ENCODE measurements at places on chromosomes 3 and 15. TPM values are rescaled to one million over a fixed set of nuclear protein-coding genes. Genes with fewer than 3 reads are reported as not detected.

- no peak for DNase-seq
Observed at GRCh38 chr3:197151580-197151979, 122.0 kb upstream of the MELTF start.

DNA sequence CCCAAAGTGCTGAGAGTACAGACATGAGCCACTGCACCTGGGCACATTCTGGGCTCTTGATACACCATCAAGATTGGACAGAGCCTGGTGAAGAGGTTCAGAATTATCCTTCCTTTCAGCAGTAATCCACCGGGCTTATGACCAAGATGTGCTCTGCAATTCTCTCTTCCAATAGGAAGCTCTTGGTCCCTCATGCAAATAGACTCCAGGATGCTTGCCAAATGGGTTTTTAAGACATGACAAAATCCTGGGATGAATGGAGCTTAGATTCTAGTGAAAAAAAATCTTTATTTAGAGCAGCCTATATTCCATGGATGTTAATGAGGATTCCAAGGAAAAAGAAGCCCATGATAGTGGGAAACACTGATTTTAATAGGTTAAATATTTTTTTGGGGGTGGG, 119.1 kb downstream of the SV2B start:
- DNase-seq, result no peak

EAF2 gene
- total RNA-seq, result 4.0 TPM

DNA sequence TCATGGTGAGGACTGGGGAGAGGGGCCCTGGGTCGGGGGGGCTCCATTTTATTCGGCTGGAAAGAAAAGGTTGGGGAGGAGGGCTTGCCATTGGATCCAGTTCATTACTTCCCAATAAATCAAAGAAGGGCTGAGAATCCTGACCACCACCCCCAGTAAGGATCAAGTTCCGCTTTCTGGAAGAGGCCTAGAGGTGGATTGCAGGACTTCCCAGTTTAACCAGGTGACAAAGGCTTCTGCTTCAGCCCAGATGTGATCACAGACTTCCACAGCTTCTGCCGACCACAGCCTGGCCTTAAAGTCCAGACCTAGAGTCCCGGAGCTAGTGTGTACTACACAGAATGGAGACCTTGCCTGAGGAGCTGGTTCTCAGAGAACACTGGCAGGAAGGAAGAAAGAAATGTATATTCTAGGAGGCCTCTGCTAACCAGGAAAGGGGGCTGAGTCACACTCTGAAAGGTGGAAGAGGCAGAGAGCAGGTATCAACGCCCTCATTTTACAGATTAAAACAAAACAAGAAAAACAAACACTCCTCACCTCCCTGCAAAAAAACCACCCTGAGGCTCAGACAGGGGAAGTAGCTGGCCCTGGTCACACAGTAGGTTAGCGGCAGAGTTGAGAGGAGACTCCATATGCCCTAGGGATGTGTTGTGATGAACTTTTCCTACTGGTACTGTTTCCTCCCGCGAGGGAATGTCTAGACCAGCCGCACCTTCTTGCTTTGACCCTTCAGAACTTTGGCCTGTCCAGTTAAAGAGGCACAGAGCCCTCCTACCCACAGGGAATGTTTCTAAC, 1.1 kb upstream of the CEMIP start:
- DNase-seq, result no peak

DNA sequence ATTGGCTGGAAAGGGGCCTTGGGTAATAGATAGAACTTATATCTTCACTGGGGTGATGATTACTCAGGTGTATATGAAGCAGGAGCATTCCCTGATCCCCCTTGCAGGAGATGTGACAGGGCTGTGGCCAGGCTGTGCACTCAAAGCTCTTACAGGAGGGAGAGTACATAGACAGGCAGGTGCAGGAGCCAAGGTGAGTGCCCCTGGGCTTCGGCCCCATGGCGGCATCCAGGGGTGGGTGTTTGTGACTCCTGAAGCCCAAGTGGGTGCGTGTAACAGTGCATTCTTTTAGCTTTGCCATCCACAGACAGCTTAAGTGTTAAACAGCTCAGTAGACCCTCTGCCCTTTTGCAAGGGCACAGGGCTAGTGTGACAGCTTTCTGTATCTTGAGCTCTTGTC, 236.6 kb upstream of the GPR149 start:
- DNase-seq, result no peak

GOLGA6D gene
- 1.2 TPM for total RNA-seq

DNA sequence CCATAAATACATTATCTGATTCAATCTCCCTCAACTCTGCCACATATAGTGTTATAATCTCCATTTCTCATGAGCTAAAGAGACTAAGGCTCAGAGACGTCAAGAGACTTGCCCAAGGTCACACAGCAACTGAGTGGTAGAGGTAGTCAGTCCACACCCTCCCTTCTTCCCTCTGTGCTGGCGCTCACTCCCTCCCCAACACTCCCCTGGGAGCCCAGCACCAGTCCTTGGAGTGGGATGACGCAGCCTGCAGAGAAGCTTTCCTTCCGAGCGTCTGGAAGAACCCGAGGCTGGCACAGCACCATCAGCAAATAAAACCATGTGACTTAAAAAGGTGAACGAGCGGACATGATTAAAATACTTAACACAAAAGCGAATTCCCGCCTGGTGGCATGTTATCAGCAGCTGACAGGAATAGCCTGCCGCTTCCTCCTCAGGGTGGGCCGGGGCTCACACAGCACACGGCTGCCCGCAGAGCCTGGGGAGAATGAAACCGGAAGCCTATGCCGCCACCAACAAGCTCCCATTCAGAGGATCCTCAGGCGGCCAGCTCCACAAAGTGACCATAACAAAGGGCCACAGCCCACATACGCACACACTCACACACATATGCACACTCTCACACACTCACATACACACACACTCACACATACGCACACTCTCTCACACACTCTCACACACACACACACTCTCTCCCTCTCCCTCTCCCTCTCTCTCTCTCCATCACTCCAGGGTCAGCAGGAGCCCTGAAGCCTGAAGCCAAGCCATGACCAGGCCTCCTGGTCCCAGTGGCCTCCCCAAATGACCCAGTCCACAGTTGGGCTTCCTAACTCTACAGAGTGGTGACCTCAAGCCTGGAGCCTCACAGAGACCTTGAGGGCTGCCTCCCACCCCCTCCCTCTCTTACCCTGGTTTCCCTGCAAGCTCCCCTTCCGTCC, 120.5 kb downstream of the XXYLT1 start:
- peak; percentile 73 for DNase-seq

DNA sequence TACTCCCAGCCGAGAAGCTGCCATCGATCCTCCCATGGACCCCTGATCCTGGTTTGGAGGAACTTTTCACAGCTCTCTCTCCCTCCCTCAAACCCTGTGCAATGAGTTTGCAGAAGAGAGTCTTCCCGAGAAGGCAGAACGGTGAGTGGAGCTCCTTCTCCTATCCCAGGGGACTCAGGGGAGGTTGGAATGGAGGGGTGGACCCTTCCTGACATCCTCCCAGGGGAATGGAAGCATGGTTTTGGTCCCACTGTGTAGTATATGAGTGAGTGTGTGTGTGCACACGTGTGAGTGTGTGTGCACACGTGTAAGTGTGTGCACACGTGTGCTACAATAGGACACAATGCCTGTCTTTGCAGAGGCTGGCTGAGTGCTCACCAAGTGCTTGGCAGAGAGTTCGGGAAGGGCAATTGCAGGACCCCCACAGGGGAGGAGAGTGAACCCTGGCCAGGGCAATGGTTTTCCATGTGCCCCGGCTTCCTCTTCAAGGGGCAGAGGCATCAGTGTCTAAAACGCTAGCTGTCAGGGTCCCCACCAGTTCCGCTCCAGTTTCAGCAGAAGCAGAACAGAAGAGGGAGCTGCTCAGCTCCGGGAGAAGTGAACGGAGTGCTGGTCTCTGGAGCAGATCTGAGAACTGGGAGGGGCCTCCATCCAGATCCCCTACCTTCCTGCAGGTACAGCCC, 13.8 kb upstream of the IL16 start:
- no peak for DNase-seq

- DNase-seq, result no peak
Observed at GRCh38 chr3:52248165-52248541, 2.6 kb downstream of the PPM1M start.

DAPK2 gene
- 10.0 TPM for total RNA-seq

KNG1 gene
- total RNA-seq, result not detected

DNA sequence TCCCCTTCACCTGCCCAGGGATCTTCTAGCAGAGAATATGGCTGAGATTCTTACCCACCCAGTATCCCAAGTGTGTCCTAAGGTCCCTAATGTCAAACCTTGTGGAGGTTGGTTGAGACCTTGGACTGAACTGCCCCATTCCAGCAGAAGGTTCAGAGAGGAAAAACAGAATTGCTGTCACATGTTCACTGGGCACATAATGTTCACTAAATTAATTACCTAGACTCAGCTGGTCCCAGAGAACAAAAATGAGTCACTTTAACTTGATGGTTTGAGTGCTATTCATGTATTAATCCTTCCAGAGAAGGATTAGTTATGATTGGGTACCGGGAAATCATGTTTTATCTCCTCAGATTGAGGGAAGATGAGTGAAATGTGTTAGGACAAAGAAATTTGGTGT, 171.3 kb upstream of the GADL1 start:
- no peak for DNase-seq

GRCh38 chr3:58899159-58899952, 150.5 kb downstream of the CFAP20DC start:
- no peak for DNase-seq

DNA sequence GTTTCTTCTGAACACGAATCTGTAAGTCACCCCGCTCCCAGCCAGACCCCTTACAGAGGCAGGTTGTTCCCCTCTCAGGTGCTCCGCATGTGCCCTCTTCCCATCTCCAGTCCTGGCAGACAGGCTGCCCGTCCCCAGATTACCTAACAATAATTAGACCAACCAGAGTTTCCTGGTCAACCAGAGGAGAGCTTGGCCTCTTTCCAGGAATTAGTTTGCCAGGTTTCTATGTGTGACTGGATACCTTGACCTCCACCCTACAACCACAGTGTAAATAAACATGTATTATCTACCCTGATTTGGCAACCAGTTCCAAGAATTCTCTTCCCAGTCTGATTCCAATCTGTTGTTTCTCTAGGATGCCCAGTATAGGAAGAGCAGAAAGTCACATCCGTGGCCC, 178.0 kb upstream of the UMPS start:
- DNase-seq, result no peak

DNA sequence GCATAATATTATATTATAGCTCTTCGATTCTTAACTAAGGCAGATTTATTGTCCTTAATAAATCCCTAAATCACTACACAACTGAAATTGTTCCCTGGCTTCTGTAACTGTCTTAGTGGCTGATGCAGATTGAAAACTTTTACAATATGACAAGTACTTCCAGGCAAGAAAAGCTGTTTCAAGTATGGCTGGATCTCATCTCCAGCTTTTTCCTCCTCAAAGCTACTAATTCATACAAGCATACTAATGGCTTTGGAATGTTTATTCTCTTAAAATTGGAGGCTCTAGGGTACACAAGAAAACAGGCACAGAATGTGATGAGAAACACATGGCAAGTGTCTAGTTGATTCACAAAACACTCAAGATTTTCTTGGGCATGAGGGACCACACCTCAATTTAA, 351.5 kb upstream of the ICE2 start:
- DNase-seq, result no peak

DNA sequence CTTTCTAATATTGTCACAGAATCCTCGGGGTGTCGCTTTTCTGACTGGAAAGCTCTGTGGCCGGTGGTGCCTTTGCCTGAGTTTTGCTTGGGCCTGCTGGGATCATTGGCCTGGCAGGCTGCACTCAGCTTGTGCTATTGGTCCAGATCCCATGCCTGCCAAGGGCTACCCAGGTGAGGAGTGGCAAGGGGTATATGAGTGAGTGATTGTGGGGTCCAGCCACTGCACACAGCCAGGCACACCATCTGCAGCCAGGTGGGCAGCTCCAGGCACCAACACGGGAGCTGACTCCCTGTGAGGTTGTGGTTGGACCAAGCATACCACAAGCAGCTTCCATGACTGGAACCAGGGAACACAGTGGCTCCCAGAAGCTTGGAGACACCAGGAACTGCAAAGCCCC, 557.2 kb downstream of the SI start:
- no peak for DNase-seq

FAM43A gene
- 33.5 TPM for total RNA-seq

CLDN1 gene
- 0.13 TPM for total RNA-seq

DNA sequence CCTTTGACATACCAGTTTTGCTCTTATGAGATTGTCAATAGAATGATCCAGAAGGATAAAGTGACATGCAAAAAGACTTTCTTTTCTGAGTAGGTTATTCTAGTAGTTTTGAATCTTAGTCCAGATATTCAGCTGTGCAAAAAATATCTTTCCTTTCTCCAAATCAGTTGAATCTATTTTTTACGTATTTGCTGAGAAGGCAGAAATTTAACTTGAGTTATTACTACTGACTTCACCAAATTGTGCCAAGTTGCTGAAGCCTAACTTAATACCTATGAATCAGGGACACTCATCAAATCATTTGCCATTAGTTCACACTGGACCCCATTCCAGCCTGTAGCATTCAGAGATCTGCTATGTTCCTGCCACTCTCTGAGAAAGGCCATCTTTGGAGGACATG, 215.6 kb downstream of the EPHA6 start:
- no peak for DNase-seq

SMC4 gene
- 69.4 TPM for total RNA-seq

DNA sequence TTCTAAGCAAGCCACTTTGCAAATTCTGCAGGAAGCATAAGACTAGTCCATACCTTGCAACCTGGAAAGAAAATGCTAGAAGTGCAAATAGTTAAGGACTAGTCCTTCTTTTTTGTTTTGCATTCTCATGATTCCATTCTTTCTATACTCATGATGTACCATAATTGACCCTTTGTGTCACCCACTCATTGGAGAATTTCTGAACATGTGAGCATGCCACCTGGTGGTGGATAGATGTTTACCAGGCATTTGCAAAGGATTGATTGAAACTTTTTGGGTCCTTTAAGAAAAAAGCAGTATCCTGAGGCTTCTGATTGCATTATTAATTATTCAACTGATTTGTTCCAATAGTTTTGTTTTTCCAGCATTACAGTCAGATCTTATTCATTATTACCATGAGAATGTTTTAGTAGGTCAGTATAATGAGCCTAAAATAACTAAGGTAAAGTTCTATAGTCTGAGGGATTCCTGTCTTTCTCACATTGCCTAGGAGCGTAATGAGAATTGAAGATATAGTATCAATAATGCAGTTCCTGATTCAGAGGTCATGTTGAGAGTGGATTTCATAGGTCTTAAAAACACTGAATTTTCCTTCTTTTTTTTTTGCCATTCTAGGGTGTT, 20.2 kb upstream of the DIPK2A start:
- peak; percentile 37 for DNase-seq

NR2E3 gene
- total RNA-seq, result not detected

C3orf85 gene
- total RNA-seq, result not detected

- DNase-seq, result no peak
Observed at GRCh38 chr3:166367947-166368533, 530.8 kb upstream of the BCHE start.

DNA sequence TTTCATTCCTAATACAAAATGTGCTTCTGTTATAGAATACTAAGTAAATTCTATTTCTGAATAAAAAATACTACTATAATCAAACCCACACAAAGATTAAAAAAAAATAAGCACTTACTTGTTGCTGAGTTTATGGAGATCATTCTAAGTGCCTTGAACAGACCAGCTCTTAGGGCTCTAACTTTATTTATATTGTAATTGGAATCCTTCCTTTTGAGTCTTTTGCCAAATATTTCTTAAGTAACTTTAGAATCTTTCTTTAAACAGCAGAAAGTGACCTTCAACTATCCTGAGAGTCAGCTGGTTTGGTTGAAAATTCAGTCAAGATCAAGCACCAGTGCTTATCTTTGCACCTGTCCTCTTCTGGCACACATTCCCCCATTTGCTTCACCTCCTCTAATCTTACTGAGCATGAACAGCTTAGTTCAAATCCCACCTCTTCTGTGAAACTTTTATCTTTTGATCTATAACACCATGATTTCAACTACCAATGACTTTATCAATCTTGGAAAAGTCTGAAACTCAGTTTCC, 149.3 kb downstream of the VPS13C start:
- no peak for DNase-seq

SEMA4B gene
- 11.2 TPM for total RNA-seq

All from endothelial cell (in vitro differentiated cells).